T-helper 2 cell treated with Interferon-gamma antibody and Interleukin-4, amounts not matched to agents 5 μg/mL and 100 μg/mL, for 36 hours (primary cell): ENCODE measurements at places on chromosomes 6 and 20.

- DNase-seq: no peak
Measured at GRCh38 chr6:56505512-56506260, 137.0 kb downstream of the DST start.

GRCh38 chr6:105844275-105844883 is 241.8 kb upstream of the PRDM1 start:
- no peak for DNase-seq

DNA sequence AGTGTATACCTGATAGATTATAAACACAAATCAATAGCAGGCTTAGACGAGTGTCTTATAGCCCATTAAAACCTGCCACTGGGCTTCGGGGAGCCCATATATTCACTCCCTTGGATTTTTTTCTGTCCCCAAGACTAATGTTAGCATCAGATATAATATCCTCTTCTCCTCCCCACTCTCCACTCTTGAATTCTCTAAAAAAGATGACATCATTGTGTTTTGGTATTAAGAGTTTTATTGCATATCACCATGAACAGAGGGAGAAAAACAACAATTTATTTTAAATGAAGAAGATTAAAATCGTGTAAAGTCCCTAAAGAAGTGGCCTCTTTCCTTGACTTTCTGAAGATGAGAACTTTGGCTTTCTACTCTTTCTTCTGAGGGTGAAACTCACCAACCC is 84.4 kb downstream of the MLIP start:
- DNase-seq: no peak

DNA sequence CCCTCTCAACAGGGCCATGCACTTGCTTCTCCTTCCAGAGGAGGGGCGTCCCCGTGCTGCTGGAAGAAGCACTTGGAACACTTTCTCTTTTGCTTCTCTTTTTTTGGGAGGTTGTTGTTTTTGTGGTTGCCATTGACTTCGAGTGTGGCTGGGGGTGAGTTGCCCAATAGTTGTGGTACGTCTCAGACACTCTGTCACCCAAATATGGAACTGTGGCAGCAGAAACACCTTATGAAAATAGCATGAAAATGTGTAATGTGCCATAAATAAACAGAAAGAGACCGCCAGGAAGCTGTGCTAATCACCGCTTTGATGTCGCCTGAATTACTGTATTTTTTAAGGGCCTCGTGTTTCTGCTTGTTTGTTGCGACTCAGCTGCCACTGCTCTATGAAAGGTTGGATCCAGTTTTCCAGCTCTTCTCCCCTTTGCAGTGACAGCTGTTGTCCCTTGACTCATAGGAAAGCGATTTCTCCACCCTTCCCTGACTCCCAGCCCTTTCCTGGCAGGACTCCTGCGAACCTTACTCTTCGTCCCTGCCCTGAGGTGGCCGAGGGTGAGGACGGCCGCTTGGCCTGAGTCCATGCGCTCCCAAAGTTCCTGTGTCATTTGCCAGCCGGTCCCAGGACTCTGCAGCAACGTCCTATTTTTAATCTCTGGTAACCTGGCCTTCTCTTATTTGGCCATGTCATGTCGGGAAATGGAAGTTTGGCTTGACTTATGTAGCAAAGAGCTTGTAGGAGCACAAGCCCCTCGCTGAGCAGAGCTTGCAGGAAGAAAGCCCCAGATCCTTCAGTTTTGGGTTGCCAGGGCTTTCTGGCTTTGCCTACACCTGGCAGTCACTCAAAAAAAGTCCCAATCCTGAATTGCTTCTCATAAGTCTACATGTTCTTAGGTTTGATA is 694.6 kb downstream of the QKI start:
- no peak for DNase-seq

- DNase-seq: no peak
Measured at GRCh38 chr20:22513574-22513973, 70.8 kb downstream of the FOXA2 start.

DNA sequence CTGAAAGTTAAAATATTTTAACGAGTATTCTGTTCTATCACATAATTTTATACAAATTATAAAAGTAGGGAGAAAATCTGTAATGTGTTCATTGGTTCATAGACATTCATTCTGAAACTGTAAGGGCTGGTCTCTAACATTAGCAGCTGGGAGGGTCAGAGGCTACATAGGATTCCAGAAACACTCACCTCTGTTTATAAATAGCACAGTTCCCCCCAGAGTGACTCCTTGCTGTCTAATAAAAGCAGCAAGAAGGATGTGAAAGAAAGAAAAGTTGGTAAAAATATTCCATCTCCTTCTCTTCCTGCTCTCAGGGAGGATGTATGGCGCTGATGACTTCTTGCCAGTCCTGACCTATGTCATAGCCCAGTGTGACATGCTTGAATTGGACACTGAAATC is 25.3 kb upstream of the NAA20 start:
- DNase-seq: no peak

DNA sequence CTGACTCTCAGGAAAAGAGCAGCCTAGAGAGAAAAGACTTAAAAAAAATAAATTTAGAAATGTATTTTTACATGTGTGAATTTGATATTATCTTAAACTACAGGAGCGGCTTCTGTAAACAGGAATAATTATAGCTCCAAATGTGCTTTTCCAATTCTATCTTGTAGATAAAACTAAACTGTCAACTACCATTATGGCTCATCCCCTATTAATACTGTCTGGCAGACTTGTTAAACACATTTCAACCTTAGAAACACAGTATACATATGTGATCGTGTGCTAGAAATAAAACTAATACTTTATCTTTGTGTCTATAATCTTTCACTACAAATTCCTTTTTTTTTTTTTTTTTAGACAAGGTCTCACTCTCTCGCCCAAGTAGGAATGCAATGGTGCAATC is 75.8 kb downstream of the CNKSR3 start:
- no peak for DNase-seq

DNA sequence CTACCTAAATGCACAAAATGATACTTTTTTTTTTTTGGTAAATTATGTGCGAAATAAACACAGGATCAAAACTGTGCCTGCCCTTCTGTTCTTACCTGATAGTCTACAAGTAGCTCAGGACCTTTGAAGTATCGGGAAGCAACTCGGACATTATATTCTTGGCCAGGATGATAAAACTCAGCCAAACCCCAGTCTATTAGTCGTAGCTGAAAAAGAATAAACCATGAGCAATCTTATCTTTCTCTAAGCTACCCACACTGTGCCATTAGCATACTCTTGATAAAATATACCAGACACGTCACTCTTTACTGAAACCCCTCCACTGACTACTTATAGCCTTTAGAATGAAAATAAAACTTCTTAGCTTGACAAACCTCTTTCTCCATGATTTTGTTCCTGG is 29.8 kb upstream of the TBC1D20 start:
- DNase-seq: no peak

GRCh38 chr6:108961985-108962384 is 113.8 kb downstream of the ARMC2 start:
- DNase-seq: no peak

DNA sequence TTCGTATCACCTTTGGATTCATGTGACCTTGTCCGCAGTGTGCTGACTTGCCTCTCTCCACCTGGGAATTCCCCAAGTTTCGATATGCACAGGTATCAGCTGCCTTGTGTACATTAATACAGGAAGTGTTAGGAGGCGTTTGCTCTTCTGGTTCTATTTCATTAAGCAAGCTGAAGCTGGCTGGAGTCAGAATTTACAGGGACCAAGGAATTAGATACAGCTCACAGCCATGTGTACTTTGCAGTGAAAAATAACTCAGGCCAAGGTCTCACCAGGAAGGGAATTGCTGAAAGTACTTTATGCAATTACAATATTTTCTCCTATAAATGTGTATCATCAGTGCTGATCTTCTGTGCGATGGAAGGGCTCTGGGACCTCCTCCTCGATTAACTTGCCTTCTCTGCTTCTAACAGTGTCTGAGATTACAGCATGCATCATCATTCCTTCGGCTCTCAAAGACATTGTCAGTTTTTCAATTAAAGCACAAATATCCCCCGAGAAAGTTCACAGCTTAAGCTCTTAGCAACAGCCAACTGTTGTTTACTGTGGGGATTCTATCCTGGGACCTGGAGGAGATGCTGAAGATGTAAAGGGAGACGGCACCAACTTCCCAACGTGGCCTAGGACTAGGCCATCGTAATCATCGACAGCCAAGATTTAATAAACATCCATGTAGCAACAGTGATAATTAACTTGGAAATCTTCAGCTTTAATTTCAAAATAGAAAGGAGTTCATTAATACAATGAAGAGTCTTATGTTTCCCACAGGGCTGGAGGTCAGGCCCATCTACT is 13.8 kb upstream of the TIAM2 start:
- DNase-seq: no peak

- DNase-seq: no peak
Measured at GRCh38 chr20:1528811-1529210, 28.7 kb downstream of the SIRPD start.

DNA sequence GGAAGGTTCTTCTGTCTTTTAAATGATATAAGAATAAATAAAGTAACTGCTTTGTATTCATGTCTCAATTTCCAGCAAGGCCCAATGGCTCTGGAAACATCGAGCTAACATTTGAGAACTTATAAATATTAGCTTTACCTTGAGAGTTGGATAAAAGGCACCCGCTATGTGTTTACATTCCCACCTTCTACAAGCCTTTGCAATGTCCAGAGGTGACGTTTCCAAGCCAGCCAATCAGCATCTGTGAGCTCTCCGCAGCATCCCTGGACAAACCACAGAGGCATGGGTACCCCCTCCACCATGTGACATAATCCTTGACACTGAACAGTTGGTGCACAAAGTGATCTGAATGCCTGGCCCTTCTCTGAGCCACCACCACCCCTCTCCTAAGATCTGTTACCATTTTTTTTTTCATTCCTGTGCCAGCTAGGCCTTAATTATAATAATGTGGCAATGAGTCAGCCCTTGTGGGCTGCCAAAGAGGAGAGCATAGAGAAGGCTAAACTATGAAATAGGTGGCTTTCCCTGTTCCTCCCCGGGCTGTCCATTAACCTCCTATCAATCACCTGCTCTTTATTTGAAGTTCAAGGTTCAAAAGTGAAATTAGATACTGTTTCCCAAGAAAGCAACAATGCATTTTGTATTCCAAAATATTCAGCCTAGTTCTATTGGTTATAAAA is 4.1 kb downstream of the CBLN4 start:
- DNase-seq: no peak

DNA sequence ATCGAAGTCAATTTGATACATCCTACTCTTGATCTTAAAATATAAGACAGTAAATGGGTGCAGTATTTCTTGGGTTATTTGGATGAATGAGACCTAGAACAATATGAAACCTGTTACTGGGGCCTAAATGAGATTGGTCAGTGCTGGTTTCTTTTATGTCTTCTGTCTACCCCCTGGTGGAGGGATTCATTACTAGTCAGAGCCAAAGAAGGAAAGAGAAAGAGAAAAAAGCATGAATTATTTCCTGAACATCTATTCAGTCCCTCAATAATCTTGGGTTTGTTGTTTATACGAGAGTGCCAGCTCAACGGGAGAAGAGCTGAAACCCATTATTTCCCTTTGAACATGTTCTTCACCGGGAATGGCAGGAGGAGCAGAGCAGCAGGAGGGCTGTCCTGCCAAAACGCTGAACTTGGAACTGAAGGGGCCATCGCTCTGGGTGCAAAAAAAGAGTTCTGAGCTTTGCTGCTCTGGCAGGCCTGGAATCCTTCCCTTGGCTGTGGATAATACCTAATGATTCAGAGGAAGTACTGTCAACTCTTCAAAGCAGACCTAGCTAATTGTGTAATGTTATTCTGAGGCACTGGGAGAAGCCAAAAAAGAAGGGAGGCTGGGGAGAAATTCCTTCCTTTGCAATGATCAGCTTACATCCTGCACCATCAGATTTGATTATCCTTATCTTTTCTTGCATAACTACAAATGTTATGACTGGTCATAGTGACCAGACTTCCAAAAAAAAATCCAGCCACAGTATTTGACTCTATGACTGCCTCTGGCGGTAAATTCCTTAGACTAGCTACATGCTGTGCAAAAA is 72.0 kb downstream of the BLOC1S5 start:
- DNase-seq: no peak

- DNase-seq: no peak
Measured at GRCh38 chr6:166597711-166598440, 11.4 kb upstream of the RAMACL start.

DNA sequence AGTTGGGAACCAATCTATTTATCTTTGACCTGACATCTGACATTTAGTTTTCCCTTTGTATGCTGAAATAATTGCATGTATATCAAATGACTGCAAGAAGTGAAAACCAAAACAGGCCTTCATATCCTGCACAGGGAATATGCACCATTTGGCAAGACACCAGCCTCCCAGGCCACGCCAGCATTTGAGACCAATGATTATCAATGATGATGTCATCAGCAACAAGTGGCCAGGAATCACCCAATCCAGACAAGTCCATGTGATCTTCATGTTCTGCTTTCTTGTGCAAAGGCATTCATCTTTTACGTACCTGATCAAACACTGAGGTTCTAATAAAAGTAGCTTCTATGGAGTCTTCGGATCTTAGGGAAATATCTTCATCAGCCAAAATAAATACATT is 107.4 kb upstream of the TENT5A start:
- no peak for DNase-seq

- peak; percentile 76 for DNase-seq
Measured at GRCh38 chr20:44979090-44979621, 12.8 kb downstream of the STK4 start.

DNA sequence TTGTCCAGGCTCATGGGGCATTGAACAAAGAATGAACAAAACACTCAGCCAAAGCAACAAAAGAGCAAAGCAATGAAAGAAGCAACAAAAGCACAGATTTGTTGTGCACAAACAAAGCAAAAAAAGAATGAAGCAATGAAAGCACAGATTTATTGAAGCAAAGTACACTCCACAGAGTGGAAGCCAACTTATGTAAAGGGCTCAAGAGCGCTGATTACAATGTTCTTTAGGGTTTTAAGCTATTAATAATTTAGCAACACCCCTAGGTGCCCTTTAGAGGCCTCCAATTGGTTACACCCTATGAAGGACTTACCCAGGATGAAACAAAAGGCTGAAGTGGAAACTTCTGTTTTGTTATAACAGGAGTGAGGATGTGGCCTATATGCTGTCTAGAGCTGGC is 179.2 kb upstream of the PROKR2 start:
- no peak for DNase-seq

DNA sequence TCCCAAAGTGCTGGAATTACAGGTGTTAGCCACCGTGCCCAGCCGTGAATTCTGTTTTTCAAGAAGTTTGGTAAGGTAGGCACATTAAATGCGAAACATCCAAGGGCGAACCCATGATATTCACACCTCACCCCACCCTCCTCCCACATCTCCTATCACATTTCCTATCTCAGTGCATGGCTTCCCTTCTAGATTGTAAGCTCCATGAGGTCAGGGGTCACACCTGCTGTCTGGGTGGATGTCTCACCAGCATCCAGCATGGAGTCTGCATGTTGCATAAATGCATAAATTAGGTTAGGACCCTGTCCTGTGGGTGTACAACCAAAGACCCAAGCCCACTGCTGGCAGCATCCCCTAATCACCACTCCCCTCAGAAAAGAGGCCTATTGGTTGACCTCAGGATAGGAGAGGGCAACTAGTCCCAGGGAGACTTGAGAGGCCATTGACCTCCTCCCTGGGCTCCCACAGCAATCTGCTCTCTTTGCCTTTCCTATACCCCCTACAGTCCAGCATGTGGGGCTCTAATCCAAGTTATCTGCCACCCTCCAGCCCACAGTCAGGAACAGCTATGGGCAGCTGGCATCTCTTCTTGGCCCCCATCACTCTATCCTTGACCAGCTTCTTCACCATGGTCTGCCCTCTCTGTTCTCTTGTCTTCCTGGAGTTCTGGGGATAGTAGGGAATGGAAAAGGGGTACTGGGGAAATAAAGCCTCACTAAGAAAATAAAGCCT is 4.2 kb downstream of the PRRT1 start:
- no peak for DNase-seq
